Activated CD8-positive, alpha-beta memory T cell treated with anti-CD3 and anti-CD28 coated beads for 36 hours (primary cell): ENCODE measurements at places on chromosomes 13 and 19. TPM values are rescaled to one million over a fixed set of nuclear protein-coding genes. Genes with fewer than 3 reads are reported as not detected.

NAPSA gene
- total RNA-seq: 43.1 TPM

ZNF473 gene
- total RNA-seq: 9.2 TPM

AP2S1 gene
- 117 TPM for total RNA-seq

SLC25A23 gene
- 14.2 TPM for total RNA-seq

ABHD8 gene
- 5.6 TPM for total RNA-seq
